ENCODE measurements at places on chromosomes 5 and 9.

DNA sequence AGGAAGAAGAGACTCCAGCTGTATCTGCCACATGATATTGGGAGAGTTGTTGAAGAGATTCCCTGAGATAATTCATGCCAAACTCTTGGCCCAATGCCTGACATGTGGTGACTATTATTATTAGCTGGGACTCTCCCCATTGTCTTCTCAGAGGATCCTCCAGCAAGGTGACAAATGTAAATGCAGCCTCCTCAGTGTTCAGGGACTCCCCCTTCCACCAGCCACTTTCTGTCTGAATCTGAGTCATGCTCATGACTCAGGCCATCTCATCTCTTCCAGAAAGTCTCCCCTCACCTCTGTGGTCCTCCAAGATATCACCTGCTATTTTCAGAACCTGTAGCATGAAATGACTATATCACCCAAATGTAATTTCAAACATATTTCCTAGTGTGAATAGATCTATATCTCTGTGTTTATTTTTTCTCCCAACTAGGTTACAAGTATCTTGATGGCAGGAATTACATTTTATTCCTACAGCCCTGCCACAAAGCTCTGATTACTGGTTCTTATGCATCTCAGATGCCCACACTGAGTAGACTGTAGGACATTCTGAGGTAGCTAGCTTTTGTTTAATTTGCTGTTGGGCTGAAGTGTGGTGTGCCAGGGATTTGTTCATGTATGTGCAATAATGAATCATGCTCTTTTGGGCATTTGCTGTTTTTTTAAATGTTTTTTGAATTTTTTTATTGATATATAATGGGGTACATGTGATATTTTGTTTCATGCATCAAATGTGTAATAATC lies 126.6 kb upstream of the IL12B start:
- no peak overlapping the region for H3K4me3 ChIP-seq
- no peaks in the 10 kb centered on the region for H3K4me1 ChIP-seq
- no peak for DNase-seq

DNA sequence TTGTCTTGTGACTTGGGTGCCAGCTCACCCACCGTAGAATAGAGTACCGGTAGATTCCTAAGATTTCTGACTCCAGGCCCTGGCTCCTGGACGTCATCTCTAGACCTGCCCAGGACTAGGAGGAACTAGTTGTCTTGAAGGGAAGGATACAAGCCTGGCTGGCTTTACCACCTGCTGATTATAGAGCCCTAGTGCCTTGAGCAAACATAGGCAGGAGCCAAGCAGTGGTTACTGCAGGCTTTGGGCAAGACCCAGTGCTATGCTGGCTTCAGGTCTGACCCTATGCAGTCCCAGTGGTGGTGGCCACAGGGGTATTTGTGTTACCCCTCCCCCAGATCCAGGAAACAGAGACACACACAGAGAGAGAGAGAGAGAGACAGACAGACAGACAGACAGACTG lies 606.2 kb downstream of the PDE4D start:
- no peak overlapping the region for H3K4me3 ChIP-seq
- H3K36me3 ChIP-seq = no peaks in the 10 kb centered on the region
- peaks cover 6% of the 10 kb centered on the region for H3K4me1 ChIP-seq

- no peak for DNase-seq
- H3K4me3 ChIP-seq = no peak overlapping the region
- H3K27me3 ChIP-seq = no peaks in the 10 kb centered on the region
- no peak overlapping the region for H3K27ac ChIP-seq
- no peaks in the 10 kb centered on the region for H3K36me3 ChIP-seq
- no peaks in the 10 kb centered on the region for H3K4me1 ChIP-seq
Measured at GRCh38 chr9:136640171-136641111, 22.3 kb upstream of the EGFL7 start.

GRCh38 chr9:99169982-99170761 lies 51.6 kb downstream of the ALG2 start:
- no peaks in the 10 kb centered on the region for H3K27me3 ChIP-seq
- no peaks in the 10 kb centered on the region for H3K4me1 ChIP-seq
- no peak for DNase-seq
- H3K27ac ChIP-seq = no peak overlapping the region

DNA sequence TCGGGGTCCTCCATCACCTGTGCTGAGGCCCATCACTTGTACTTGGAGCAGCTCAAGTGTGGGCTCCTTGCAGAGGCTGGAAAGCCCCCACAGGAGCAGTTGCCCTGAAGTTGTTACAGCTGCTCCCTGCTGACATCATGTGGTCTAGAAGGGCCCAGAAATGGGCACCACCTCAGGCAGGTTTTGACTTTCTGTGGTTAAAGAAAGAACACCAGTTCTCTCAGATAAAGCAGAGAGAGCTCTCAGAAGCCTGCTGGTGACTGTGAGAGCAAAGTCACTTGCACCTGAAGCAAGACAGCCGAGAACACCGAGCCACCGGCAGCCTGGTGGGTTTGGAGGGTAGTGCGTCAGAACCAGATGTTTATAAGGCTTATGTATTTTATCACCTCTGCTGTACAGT lies 70.4 kb downstream of the MVB12B start:
- H3K27ac ChIP-seq = no peak overlapping the region
- peaks cover 16% of the 10 kb centered on the region for H3K4me1 ChIP-seq
- no peaks in the 10 kb centered on the region for H3K27me3 ChIP-seq
- H3K4me3 ChIP-seq = no peak overlapping the region

DNA sequence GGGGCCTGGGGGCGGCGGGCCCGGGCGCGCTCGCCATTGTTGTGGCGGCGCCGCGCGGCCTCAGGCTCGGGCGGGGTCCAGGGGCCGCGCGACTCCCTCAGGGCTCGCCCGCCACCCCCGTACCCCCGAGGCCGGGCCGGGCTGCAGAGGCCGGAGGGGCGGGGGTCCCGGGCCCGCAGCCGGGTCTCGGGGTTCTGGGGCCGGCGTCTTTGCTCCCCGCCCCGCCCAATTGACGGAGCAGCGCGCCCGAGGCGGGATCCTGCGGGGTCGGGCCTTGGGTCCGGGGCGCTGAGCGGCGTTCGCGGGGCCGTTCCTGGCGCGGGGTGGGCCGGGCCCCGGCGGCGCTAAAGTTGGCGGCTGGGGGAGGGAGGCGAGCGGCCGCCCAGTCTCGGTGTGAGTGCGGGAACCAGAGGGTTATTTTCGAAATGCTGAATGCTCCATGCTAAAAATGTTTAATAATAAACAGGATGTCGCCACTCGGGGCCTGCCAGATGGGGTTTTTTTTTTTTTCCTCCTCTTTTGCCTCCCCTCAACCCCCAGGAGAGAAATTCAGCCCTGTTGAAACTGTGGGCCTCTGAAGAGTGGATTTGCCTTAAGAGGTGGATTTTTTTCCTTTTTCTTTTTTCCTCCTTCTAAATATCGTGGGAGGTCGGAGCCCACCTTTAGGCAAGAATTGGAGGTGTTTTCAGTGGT lies 724 bp downstream of the PRRC2B start:
- peaks cover 28% of the 10 kb centered on the region for H3K4me1 ChIP-seq
- DNase-seq = no peak

DNA sequence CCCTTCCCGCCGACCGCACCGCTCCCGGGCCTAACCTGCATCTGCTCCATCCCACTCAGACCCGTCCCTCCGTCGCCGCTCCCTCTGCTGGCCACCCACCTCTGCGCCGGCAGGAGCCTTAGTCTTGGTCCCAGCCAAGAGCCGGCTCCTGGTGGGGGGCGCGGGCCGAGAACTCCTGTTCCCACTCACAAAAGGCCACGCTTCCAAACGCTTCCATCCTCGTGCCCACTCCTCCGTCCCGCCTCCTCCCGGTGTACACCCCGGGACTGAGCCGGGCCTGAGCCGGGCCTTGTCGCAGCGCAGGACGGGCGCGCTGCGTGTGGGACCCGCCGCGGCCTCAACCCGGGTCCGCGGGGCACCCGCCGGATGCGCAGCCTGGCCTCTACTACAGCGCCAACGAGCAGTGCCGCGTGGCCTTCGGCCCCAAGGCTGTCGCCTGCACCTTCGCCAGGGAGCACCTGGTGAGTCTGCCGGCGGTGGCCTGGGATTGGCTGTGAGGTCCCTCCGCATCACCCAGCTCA lies 7.5 kb downstream of the ADAMTS13 start:
- H3K27me3 ChIP-seq = no peaks in the 10 kb centered on the region
- no peak overlapping the region for H3K27ac ChIP-seq

DNA sequence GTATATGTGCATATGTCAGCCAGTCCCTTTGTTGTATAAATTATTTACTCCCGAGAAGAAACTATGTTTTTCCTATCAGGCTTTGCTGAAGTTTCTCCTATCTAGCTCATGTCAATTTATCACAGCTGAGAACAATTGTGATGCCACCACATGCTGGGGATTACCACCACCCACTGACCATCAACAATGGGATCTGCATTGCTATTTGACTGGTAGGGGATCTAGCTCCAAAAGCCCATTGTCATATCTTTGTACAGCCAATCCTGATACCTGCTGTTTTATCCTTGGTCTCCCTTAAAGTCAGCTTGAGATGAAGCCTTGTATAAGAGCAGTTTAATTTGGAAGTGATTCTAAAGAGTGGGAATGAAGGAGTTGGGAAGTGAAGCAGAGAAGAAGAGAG lies 53.9 kb upstream of the KCNN2 start:
- H3K27me3 ChIP-seq = no peaks in the 10 kb centered on the region
- H3K4me3 ChIP-seq = no peak overlapping the region
- H3K36me3 ChIP-seq = no peaks in the 10 kb centered on the region
- DNase-seq = no peak
- H3K4me1 ChIP-seq = no peaks in the 10 kb centered on the region
- no peak overlapping the region for H3K27ac ChIP-seq

DNA sequence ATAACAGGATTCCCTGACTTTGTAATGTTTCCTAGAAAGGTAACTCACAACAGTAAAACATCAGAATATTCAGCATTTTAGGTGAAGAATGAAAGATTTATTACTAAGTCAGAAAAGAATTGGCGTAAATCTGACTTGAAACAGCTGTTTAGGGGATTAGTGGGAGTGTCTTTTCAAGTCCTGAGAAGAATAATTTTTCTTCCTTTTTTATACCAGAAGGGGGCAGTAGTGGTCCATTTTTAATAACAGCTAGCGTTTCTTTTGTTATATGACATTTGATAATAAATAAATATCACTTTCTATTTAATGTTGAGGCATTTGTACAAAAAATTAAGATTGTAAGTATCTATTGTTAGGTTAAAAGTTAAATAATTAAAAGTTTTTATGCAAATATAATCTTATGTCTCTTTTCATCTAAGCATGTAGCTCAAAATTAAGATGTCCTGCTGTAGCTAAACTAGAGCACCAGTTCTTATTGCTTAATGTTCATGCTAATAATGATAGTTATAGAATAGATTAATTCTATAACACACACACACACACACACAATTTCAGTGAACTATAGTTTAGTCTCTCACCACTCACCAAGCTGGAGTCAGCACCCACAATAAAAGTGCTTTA lies 258.7 kb upstream of the ARRDC3 start:
- H3K4me3 ChIP-seq = no peak overlapping the region
- no peaks in the 10 kb centered on the region for H3K4me1 ChIP-seq
- H3K27ac ChIP-seq = no peak overlapping the region
- no peaks in the 10 kb centered on the region for H3K36me3 ChIP-seq
- DNase-seq = no peak
- H3K27me3 ChIP-seq = no peaks in the 10 kb centered on the region

DNA sequence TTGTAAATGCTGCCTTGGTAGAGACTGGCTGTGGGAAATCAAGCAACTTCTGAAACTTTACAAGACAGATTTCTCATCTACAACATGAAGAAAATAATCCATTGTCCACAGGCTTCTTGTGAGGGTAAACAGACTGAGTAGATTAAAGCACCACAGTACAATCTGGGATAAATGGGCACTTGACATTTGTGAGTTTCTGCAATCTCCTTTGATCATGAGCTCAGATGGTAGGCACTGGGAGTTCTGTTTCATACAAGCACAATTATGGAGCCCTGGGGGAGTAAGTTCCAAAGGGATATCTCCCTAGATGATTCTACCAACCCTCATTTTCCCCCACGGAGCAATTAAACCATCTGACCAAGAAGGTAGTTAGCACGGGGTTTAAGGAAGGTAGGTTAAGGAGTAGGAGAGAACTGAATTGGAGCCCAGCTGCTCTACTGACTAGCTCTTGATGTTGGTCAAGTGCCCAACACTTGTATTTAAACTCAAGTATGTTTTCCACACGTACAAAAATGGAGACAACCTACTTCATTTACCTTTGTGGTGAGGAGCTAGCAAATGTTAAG lies 479.5 kb upstream of the TNC start:
- no peak for DNase-seq
- peaks cover 4% of the 10 kb centered on the region for H3K27me3 ChIP-seq
- no peaks in the 10 kb centered on the region for H3K36me3 ChIP-seq
- H3K27ac ChIP-seq = no peak overlapping the region
- H3K4me3 ChIP-seq = no peak overlapping the region
- no peaks in the 10 kb centered on the region for H3K4me1 ChIP-seq

DNA sequence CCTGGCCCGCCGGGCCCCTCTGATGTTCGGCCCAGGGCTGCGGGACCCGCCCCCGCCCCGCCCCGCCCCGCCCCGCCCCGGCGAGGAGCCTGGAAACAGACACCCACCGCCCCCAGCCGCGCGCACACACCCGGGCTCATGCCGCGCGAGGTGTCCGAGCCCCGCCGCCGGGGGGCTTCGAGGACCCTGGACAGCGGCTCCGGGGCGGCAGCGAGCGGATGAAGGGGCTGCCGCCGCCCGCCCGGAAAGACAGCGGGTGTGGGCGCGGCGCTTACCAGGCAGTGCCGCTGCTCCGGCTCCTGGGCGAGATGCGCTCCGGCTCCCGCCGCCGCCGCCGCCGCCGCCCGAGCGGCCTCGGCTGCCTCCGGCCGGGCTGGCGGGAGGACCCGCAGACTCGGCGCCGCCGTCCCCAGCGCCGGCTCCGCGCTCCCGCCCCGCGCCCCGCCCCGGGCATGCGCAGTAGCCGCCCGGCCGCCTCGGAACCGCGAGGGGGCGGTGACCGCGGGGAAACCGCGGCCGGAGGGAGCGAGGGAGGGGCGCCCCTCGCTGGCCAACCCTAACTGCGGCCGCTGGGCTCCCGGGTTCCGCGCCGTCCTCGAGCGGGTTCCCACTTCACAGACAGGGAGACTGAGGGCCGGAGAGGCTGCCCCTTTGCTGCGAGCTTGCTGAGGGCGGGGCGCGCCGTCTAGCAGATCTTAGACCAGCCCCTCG lies at the start of gene GPRIN1:
Gene GPRIN1, minus strand, starts transcription at position 433 of the 711 bp plus-strand sequence. CDS start 10,322 bp downstream, outside the sequence.
- H3K36me3 ChIP-seq = no peaks in the 10 kb centered on the region
- peak within 1 kb of the TSS; percentile 55 for H3K4me3 ChIP-seq
- no peaks in the 10 kb centered on the region for H3K27me3 ChIP-seq
- no peak within 1 kb of the TSS for H3K27ac ChIP-seq

DNA sequence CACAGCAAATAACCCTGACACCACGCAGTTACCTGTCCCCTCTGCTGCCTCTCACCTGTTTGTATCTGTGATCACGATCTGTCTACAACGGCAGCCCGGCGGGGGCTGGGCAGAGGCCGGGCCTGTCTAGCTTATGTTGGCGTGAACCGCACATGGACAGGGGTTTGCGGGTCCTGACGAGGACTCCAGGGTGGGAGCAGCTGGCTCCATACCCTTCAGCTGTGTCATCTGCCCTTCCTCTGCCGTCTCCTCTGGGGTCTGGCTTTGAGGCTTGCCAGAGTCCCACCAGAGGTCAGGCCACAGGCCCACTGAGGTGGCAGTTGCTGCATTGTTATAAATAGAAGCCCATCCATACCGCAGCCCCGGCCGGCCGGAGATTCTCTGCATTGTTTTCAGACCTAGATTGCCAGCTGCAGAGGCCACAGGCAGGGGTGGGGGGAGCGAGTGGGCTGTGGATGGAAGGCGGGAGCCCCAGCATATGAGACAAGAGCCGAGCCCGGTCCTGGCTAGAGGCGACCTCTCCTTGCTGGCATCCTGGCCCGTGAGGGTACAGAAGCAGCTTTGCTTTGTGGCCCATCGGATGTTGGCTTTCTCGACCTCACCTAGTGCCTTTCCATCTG lies 37.8 kb downstream of the FAM78A start:
- H3K4me1 ChIP-seq = no peaks in the 10 kb centered on the region
- H3K36me3 ChIP-seq = no peaks in the 10 kb centered on the region
- no peak for DNase-seq
- H3K27ac ChIP-seq = peak overlapping the region; percentile 45
- no peak overlapping the region for H3K4me3 ChIP-seq
- no peaks in the 10 kb centered on the region for H3K27me3 ChIP-seq

All from prostate gland (tissue), 2 donors.